ENCODE measurements at places on chromosomes 4 and X. TPM values are rescaled to one million over a fixed set of nuclear protein-coding genes. Genes with fewer than 3 reads are reported as not detected.

The FAM9B gene
- total RNA-seq: not detected

The FAM53A gene
- 2.4 TPM for total RNA-seq

The GPRASP3 gene
- 4.1 TPM for total RNA-seq

The CCKAR gene
- total RNA-seq: not detected

The PLS3 gene
- 182 TPM for total RNA-seq

The COX7B2 gene
- total RNA-seq: not detected

The RHOXF2 gene
- total RNA-seq: not detected

- no peak for DNase-seq
These were observed 194.4 kb upstream of the LDB2 start for GRCh38 chr4:17092736-17093437.

GRCh38 chr4:168139336-168139735 is 47.0 kb downstream of the ANXA10 start:
- DNase-seq: no peak

- no peak for DNase-seq
These were observed 135.8 kb downstream of the IL15 start for GRCh38 chr4:141771889-141772830.

GRCh38 chr4:26191353-26191752 is 129.5 kb upstream of the RBPJ start:
- DNase-seq: no peak

DNA sequence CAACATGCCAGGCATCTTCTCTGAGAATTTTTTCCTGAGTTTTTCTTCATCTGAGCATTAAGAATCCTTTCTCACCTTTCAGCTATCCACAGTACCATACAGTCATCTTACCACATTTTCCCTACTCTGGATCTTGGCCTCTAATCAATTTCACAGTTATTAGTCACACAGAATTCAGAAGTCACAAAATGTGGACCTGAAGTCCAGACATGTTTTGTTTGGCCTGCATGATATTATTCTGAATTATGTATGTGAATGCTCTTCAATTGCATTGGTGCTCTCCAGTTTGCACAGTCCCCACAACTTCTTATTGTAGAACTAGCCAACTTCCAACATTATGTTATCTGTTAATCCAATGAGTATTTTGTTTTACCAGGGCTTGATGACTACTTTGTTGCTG is 102.3 kb upstream of the GRIA3 start:
- DNase-seq: no peak

GRCh38 chr4:5747738-5748375 is 36.9 kb downstream of the EVC start:
- DNase-seq: no peak

- DNase-seq: no peak
These were observed 9.3 kb downstream of the SORCS2 start for GRCh38 chr4:7201420-7202305.

DNA sequence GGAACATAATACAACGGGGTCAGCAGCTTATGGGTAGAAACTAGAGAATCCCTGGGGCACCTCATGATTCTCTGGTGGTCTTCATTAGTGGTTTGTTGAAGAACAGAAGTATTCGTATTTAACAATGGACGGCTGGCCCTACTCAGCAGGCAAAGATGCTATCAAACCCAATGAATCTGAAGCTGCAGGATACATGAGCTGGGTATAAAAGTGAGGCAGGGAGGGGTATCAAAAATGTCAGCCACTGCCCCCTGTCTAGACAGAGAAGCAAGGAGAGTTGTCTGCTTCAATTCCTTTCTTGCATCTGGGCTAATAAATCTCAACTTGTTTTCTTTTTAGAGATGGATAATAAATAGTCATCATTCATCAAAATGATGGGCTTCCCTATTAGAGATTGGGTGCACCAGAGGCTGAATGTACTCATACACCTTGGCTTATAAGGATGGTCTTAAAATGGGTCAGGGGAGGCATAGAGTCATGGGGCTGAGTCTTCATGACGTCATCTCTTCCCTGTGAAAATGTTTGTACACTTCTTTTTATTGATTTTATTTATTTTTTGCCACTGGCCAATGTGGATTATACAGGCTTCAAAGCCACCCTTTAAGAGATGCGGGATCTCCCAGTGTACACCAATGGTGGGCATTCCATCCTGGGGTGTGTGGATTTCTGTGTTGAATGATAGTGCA is 259.5 kb downstream of the SHOX start:
- no peak for DNase-seq

GRCh38 chrX:48965959-48966358 is 5.7 kb downstream of the KCND1 start:
- no peak for DNase-seq

- DNase-seq: peak; percentile 78
These were observed 131.3 kb downstream of the FHDC1 start for GRCh38 chr4:153067376-153067775.

GRCh38 chrX:96715481-96715880 is 30.8 kb downstream of the DIAPH2 start:
- DNase-seq: no peak

- no peak for DNase-seq
These were observed 418.4 kb upstream of the FSTL5 start for GRCh38 chr4:162582180-162582579.

- DNase-seq: no peak
These were observed 9.5 kb upstream of the C4orf51 start for GRCh38 chr4:145670422-145670821.

DNA sequence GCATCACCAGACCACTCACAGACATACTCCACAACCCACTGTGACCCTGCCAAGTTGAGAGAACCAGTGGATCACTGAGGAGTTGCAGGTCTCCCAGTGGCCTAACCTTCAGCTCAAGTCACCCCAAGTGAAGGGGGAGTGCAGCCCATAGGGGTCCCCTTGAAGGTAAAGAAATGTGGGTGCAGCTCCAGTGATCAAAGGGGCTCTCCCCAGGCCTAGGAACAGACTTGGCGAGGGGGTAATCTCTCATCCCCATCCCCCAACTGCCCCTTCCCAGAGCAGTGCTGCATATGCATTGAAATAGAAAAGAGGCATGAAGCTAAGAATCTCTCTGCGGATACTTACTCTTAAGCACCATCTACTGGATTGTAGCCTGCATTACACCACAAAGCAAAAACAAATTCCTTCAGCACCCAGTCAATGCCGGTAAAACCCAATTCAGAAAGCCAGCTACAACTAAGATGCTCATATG is 27.0 kb downstream of the MAGEE1 start:
- no peak for DNase-seq

- no peak for DNase-seq
These were observed 73.9 kb downstream of the INTS12 start for GRCh38 chr4:105634402-105635080.

GRCh38 chr4:28350485-28350884 is 1489.8 kb downstream of the STIM2 start:
- no peak for DNase-seq

DNA sequence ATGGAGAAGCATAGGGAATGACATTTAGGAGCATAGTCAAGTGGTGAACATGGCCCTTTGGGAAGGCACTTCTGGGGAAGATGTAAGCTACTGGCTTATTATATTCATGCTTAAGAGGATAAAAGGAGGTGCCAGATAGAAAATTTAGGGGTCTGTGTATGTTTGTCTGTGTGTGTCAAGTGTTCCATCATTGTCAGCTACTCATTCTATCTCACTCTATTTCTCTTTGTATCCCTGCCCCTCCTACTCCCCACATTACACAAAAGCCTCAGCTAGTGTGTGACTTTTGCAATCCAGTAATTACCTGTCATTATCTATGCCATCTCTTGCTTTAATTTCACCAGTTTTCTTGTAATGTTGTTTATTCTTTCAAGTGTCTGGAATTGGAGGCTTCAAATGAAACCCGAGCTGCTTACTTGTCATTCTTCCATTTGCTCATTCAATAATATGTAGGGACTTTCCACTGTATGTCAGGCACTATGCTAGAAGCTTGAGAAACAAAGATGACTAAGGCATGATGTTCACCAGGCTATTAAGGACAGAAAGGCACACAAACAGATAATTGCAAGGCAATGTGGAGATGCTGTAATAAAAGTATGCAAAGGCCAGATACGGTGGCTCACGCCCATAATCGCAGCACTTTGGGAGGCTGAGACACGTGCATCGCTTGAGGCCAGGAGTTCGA is 229.8 kb upstream of the TEX13C start:
- DNase-seq: no peak

GRCh38 chr4:182971702-182972101 is 54.5 kb upstream of the DCTD start:
- DNase-seq: no peak

DNA sequence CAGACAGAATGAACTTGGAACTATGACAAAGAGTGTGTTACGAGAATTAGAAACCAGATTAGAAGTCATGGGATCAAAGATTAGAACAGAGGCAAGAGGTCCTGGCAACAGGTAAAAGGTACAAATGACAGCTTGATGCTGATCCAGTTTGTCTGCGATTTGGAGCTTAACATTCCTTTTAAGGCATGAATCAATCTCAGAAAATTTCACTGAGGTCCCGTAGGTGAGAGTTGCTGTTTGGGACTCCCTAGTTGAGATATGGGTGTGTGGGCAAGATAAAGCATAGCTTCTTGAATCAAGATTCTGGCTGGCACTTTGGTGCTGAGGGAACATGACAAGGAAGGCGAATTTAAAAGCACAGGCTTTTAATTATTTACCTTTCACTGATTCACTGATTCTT is 62.6 kb upstream of the ACSL4 start:
- no peak for DNase-seq

GRCh38 chrX:11431786-11432185 is 138.6 kb downstream of the AMELX start:
- DNase-seq: no peak

DNA sequence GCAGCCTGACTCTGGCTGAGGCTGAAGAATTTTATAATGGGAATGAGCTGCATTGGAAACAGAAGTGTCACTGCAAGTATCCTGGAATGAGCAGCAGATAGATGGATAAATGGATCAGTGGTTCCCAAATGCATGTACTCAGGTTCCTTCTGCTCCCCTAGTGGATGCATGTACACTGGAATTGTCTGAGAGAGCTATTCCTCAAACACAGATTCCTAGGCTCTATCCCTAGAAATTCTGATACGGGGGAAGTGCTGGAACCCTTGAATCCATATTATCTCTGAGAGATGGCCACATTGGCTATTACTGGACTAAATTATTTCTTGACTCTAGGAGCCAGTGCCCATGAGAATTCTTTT is 64.8 kb downstream of the TMEM131L start:
- DNase-seq: no peak

DNA sequence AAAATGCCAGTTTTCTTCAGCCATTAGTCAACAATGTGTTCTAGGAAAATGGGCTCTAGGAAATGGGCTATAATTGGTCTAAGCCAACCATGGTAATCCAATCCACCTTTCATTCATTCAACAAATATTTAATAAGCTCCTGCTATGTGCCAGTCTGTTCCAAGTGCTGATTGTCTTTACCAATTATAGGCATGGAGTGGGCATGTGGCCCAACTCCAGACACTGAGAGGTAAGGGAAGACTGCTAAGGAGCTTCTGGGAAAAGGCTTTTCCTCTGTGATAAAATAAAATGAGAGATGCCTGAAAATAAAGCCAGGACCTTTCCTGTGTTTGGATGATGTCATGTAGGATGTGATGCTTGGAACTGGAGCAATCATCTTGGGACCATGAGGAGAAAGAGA is 43.3 kb downstream of the HOPX start:
- no peak for DNase-seq

- DNase-seq: no peak
These were observed 4.3 kb upstream of the SHROOM3 start for GRCh38 chr4:76430519-76431388.

DNA sequence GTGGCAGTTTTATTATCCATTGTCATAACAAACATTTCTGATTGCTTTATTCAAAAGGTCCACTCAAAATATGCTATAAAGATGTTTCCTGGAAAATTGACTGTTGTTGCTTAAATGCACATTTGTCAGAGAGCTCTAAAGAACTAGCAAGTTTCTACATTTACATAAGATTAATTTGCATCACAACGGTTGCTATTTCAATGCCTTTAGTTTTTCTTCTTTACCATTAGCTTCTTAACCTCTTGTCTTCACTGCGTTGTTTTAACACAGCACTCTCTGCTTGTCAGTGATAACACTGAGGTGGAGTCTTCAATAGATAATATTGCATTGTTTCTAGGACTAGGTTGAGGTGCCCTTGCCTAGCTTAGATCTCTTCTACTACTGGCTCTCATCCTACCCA is 76.7 kb upstream of the GALNT7 start:
- no peak for DNase-seq

DNA sequence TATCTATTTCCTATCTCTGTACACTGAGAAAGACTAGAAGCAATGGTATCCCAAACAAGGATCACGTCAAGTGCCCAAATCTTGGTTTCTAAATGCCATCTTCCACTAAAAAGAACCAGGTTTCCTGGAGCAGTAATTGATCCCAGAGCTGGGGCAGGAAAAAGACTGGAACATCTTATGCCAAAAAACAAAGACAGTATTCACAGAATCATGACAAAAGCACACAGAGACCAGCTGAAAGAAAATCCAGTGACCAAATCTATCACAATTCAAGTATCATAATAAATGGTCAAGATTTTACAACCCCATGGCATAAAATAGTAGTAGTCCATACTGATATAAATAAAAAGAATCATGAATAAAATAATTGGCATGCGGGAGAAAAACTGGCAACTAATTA is 44.9 kb downstream of the CENPC start:
- no peak for DNase-seq

- DNase-seq: no peak
These were observed 10.1 kb downstream of the BRWD3 start for GRCh38 chrX:80799584-80799983.

DNA sequence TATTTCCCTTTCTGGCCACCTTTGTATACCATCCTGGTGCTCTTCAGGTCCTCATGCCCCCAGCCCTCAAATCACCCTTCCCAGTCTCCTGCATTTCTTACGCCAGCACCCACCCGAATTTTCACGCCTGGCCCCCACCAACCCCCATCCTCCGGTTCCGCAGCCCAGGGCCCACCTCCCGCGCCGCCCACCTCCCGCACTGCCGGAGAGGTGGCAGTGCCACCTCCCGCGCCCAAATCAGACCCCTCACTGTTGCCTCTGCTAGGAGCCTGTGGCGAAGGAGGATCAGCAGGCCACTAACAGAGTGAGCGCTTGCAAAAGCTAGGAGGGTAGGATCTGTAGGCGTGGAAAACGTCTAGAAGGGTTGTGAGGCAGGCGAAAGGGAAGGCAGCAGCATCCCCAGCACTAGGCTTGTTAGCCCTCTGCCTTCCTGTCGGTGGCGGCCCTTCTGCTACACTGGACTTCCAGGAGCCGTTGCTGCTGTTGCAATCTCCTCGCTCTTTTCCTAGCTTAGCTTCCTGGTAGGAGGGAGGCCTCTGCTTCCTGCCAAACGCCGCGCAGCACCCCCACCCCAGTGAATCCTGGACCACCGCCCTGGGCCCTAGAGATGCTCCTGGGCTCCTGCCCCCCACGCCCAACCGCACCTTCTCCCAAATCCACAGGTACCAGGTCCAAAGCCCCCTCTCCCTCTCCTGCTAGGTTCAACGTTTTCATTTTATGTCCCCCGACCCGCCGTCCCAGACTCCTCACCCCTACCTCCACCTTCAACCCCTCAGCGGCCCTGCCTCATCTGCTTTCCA is 51.0 kb downstream of the SPIN2B start:
- DNase-seq: no peak

- no peak for DNase-seq
These were observed 39.1 kb downstream of the PDGFRA start for GRCh38 chr4:54268151-54268550.

- no peak for DNase-seq
These were observed 691 bp downstream of the MAGED1 start for GRCh38 chrX:51893931-51894696.

Measured in upper lobe of left lung (tissue), 6 donors.